ENCODE measurements at places on chromosomes 5 and 9. TPM values are rescaled to one million over a fixed set of nuclear protein-coding genes. Genes with fewer than 3 reads are reported as not detected.

- DNase-seq = no peak
These were observed 292.3 kb downstream of the SMARCA2 start for GRCh38 chr9:2307480-2307879.

The PCDHB11 gene
- polyA plus RNA-seq = 4.3 TPM

The PGM5 gene
- 44.6 TPM for polyA plus RNA-seq

DNA sequence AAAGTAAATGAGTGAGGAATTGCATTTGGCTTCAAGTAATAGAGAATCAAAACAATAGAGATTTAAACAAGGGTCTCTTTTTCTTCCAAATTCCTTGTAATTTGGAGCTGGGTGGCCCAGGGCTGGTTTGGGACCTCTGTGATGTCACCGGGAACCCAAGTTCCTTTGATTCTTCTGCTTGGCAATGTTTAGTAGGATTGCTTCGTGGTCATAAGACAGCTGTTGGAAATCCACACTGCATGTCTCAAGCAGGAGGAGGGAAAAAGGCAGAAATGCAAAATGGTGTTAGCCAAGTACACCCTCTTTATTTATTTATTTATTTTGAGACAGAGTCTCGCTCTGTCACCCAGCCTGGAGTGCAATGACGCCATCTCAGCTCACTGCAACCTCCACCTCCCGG is 72.6 kb upstream of the IL12B start:
- DNase-seq = no peak

- no peak for DNase-seq
These were observed 1262.6 kb downstream of the EFNA5 start for GRCh38 chr5:106408141-106408540.

The PHF24 gene
- 0.21 TPM for polyA plus RNA-seq

DNA sequence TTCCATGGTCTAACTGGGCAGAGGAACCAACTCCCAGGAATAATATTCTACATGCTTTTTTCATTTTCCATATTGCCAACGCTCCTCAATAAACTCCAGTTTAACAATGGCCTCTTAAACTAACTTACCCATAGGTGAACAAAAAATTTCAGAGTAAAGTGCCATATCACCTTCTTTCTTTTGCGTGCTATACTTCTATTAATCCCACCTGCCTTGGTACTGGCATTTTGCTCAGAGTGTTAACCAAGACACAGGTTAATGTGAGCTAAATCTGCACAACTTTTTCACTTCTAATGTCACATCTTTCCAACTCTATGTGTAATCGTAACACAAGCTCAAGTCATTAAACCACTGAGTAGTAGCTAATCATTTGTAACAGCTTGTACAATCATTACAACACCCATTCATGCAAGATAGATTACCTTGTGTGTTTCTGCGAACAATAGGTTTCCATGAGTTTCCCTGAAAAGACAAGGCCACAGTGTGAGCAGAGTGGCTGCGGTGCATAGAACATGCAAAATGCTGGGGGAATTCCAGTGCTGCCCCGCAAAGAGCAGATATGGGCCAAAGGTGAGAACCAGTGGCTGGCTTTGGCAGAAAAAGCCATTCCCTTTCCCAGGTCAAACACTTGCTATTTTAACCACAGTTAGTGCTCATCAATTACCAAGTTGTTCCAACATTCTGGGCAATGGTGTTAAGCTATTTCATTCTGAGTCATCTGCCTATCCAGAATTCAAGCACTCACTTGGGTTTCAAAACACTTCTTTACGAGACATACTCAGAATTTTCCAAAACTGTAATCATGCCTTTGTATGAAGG is 42.8 kb downstream of the TIMD4 start:
- DNase-seq = no peak

DNA sequence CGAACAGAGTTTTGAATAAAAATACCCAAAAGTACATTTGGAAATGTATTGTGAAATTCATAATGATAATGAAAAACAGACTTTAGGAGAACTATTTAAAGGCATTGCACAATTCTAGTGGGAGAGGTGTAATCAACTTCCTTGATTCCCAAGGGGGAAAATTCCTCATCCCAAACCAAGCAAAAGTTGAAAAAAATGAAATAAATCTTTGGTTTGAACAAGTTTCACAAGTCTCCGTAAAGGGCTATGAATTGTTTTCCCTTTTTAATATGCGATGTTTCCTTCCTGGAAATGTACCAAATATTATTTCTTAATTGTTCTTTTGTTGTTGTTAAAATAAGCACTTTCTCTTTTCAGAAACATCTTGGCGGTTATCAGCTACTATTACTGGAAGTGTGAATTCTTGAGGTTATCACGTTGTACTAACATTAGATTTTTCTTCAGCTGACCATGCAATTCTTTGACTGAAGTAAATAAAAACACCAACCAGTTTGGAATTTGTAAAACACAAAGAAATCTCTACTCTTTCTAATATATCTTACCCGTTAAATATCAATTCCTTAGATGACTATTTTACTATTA is 59.3 kb downstream of the SVEP1 start:
- DNase-seq = no peak

DNA sequence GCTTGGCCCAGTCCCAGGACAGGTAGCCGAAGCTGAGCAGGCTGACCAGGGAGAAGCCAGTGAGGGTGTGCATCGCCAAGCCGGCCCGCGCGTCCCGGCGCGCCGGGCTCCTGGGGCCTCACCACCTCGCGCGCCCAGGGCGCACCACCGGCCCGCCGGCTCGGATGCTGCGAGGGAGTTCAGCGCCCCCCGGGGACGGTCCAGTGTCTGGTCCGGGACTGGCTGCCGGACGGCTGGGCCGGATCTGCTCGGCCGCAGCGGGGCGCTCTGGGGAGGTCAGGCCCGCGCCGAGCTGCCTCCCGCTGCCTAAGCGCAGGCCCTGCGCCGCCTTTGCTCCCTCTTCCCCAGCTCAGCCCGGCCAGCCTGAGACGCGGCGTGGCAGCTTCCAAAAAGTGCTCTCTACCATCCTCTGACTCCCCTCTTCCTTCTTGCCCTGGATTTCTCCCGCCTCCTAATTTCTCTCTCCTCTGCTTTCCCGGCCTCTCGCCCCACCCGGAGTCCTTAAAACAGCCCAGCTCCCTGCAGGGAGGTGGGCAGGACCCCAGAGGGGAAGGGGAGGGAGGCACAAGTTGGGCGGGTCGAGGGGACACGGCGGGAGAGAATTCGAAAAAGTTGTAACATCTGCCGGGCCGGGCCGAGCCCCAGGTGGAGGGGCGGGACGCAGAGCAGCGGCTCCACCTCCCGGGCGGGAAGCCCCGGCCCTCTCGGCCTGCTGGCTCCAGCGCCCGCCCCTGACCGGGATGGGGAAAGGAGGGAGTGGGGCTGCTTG is at the start of gene ARSI:
TSS of gene ARSI (minus strand) at position 605 of the 769 bp plus-strand sequence. CDS start at position 73, 532 bp downstream.
- no peak for DNase-seq

GRCh38 chr9:6029604-6030274 is 14.3 kb upstream of the RANBP6 start:
- no peak for DNase-seq

The AMBP gene
- polyA plus RNA-seq = 0.83 TPM
